ENCODE measurements at places on chromosomes 7 and 10.

DNA sequence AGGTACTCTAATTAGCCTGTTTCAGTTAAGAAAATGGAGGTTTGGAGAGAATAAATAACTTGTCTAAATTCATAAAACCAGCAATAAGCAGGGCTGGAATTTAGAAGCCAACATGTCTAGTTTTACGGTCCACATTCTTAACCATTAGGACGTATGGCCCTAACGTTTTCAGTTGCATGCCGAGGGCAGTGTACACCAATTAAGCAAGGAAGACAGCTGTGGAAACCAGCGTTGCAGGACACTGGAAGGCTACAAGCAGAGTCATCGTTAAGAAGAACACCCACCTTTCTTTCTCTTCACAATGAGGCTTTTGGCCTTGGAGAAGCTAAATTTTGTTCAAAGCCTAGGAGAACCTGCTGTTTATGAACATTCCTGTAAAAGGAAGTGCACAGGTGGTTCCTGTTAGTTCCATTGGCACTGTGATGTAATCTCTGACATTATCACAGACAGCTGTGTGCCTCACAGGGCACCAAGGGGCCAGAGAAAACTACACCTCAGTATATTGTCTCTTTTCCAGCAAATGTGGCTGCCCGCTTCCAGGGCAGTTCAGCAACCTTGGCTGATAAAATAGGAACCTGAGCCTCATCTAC, 21.0 kb downstream of the MPP7 start:
- no peak for DNase-seq

DNA sequence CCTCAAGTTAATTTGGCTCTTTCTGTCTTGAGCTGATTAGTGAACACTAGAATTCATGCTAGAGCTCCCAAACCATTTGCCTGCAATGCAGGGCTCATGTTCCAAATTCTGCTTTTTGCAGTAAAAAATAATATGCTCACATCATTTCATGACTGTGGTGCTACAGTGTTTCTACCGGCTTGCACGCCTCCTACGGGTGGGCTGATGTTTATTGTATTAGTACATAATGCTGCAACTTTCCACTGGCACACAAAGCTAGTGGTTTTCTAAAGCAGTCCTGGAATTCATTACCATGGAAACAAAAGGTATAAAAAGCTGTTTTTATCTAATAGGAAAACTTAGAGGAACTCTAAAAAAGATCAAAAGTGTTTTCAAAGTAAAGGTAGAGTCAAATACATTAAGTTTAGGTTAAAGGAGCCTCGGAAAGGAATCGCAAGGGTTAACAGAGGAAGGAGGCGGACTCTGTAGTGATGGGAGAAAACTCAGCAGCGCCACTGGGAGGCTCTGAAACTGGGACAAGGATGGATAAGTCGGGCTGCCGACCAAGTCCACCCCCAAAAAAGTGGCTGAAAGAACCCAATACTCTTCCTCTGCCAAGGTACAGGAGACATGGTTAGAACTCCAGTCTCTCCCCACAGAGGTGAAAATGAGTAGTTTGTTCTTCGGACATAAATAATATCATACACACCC, 25.9 kb downstream of the GRM8 start:
- DNase-seq = no peak

GRCh38 chr10:114674346-114674745, 16.3 kb upstream of the ABLIM1 start:
- DNase-seq = no peak

- no peak for DNase-seq
Observed at GRCh38 chr7:135669774-135670173, 7.5 kb downstream of the STMP1 start.

GRCh38 chr10:23543691-23544380, 105.0 kb downstream of the OTUD1 start:
- no peak for DNase-seq

- DNase-seq = no peak
Observed at GRCh38 chr7:111513566-111513965, 48.7 kb downstream of the IMMP2L start.

DNA sequence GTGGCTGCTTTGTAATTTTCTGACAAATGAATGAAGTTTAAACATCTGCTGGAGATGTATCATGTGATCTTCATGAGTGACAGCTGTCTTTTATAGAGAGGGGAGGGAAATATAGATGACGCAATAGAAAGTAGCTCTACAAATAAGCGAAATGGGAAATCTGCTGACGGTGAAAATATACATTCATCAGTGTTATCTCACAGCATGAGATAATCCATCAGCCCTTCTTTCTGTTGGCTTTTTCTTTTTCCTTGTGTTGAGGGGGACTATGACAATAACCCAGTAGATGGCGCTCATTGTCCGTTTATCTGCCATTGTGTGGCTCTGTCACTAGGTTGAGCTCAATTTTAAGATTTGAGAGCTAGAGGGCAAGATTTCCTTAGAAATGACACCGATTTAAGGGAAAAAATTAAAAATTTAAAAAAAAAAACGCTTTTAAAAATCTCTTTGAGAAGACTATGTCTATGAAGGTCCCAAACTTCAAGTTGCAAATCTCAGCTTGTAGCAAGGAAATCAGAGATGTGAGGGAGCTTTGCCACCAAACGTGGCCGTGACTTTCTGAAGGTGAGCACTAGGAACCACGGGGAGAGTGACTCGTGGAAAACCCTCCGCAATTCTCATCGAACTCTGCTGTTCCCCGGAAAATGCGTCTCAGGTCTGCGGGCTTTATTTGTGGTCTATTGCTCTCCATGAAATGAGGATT, 114.6 kb upstream of the SFMBT2 start:
- peak; percentile 37 for DNase-seq

- DNase-seq = no peak
Observed at GRCh38 chr7:42699380-42700178, 212.3 kb downstream of the C7orf25 start.
